ENCODE measurements at places on chromosomes 7 and 10.

DNA sequence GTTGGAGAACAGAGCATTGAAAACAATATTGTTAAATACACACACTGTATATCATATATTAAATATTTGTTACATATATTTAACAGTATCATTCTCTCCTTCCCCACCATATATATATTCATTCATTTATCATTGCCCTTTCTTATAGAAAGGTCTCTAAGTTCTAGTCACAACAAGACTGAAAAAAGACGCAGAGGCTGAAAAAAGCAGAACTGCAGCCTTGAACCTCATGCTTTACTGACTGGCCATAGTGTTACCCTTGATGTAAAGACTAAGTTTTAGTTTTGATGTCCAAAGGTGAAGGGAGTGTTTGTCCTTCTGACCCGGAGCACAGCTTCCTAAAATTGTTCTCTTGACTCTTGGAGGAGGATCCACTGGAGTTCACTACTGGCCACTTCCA lies 247.9 kb downstream of the PTEN start:
- DNase-seq = no peak

- DNase-seq = no peak
Measured at GRCh38 chr10:117885206-117885829, 161.4 kb downstream of the RAB11FIP2 start.

DNA sequence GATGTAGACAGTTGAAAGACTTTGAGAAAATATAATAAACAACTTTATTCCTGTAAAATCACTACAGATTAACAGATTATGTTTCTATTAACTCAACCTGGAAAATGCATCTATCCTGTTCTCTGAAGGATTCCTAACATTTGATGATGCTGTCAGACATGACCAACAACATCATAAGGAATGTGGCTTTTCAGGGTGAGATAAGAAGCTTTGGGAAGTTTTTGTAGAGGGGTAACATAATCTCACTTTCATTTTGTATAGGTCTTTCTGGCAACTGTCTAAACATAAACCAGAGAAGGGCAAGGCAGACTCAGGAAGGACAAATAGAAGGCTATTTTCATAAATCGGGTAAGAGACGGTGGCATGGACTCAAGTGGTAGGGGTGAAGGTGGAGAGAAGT lies 112.2 kb downstream of the TES start:
- no peak for DNase-seq

- no peak for DNase-seq
Measured at GRCh38 chr10:51658000-51658399, 41.4 kb downstream of the CSTF2T start.

DNA sequence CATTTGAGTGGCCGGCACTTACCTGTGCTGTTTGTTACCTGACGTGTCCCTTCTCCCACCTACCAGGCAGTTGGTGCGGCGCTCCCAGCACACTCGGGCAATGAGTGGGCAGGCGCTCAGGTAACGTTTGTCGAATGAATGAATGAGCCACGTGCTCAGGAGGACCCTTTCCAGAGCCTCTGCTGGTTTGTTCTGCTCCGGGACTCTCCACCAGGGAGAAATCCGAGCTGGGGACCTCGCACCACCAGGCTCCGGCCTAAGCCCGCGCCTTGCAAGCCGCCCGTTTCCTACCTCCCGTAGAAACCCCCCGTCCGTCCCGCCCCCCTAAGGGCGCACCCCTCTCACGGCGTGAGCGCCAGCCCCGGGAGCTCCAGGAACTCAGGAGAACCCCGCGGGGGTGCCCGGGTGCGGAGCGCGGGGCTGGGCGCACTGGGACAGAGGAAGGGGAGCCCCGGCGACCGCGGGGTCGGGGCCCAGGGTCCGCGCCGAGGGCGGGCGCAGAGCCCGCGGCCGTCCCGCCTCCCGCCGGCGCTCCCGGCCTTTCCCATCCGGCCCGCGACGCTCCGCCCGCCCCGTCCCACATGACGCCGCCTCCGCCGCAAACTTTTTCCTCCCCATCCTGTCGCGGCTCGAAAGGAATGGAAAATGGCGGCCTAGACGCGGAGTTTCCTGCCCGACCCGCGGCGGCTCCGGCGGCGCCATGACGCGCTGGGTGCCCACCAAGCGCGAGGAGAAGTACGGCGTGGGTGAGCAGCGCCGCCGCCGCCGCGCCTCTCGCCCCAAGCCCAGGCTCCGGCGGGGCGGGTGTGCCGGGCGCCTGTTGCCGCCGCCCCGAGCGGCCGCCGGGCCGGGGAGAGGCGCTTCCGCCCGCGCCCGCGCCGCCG lies at the start of gene DOCK1:
Gene DOCK1, plus strand, starts transcription at position 611 of the 884 bp plus-strand sequence. Its CDS starts 90 bp downstream, at position 701.
- no peak for DNase-seq

DNA sequence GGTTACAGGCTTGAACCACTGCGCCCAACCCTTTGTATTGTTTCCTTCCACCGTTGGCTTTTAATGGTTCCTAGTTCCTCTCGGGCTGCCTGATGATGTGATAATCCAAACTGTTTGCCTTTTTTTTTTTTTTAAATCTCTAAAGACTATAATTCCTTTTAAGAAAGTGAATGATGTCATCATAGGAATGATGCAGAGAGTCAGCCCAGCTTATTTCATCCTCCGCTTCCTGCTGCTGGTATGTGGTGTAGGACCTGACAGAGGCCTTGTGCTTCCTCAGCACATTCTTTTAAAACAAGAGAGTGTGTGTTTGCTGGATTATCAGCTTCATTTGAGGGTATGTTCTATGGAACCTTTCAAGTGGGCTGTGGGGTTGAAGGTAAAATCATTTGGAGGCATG lies 241.4 kb downstream of the LRMDA start:
- DNase-seq = no peak

- DNase-seq = no peak
Measured at GRCh38 chr10:114855776-114856543, 34.4 kb downstream of the FHIP2A start.

DNA sequence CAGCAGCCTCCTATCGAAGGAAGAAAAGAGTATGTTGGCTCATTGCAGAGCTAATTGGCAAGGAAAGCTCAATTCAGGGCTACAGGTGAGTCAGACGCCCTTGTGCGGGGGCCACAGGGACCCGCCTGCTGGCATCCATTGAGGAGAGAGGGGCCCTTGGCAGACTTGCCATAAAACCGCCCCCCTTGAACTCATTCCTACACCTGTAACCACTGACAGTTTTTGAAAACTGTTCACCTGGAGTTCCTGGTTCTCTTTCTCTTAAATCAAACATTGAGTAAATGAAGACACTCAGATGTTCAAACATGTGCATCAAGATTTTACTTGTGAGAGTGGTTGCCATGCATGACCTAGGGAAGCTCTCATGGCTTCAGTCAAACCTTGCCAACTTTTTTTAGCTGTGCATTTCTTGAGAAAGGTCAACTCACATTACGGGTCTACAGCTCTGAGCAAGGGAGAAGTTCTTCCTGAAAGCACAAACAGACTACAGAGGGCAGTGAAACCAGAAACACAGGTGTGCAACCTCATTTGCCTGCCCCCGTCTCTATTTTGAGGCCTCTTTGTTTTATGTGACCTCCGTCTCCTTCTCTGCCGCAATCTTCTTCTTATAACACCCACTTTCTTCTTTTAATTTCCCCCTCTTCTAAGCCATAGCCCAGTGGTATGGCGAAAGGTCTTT lies 87.8 kb downstream of the TBXAS1 start:
- DNase-seq = no peak

DNA sequence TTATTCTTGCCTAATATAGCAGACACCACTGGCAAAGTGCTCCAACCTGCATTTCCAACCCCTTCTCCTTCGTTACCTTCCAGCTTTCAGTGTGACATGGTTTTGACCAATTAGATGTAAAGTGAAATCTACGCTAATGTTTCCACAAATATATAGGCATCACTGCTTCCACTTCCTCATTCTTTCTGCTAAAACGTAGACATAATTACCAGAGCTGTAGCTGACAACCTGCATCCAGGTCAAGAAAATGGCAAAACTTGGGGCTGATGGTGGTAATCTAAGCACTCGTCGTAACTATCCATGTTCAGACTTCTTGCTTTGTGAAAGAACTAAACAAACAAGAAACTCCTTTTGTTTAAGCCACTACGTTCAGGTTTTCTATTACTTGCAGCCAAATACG lies 41.8 kb upstream of the COL1A2 start:
- no peak for DNase-seq
